ENCODE measurements at places on chromosomes 7 and 10.

DNA sequence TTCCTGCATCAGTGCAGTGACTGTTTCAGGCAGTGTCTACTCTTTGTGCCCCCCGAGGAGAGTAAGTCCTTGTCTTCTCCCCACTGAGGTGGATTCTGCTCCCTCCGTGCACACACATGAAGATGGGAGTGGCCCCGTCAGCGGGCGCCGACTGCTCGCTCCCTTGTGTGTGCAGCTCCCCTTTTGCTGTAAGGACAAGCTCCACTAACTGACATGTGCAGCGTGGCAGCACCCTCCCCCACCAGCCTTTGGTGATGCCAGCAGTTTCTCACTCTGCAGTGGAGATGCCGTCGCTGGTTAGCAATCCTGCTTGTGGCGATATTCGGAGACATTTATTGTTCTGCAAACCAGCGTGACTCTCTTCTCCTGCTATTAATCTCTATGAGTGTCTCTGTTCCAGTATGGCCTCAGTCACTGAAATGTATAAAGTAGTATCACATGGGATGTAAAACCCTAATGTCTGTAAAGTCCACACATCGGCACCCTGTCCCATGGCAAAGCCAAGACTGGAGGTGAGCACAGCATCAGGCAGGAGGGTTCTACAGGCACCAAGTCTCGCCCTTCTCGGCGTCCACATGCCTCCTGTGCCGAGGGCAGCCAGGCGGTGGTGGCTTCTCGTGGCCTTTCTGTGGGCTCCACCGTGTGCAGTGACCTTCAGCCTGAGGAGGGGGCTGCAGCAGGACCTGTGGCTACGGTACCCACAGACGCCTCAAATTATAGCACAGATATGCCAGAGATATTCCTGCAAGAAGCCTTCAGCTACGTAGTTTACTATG, 202.7 kb downstream of the EBF3 start:
- no peak for DNase-seq

DNA sequence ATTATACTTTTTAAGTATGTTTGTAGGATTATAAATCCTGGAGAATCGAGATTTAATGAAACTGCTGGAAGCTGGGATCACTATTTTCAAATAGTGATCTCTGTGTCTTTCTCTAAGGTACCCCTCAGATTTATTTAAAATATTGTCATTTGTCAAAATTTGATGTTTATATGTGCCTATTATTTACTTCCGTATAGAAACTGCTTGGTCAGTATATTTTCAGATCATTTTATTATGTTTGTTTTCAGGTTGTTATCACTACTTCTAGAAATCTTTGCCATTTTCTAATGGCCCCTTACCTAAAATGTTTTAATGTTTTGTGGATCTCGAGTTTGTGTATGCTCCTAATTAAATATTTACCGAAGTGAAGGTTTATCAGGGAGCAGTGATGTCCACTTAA, 183.7 kb downstream of the SND1 start:
- DNase-seq: no peak

GRCh38 chr7:123367484-123368122, 166.8 kb downstream of the IQUB start:
- no peak for DNase-seq

- no peak for DNase-seq
These were observed 561.7 kb downstream of the SDK1 start for GRCh38 chr7:3862774-3863173.

DNA sequence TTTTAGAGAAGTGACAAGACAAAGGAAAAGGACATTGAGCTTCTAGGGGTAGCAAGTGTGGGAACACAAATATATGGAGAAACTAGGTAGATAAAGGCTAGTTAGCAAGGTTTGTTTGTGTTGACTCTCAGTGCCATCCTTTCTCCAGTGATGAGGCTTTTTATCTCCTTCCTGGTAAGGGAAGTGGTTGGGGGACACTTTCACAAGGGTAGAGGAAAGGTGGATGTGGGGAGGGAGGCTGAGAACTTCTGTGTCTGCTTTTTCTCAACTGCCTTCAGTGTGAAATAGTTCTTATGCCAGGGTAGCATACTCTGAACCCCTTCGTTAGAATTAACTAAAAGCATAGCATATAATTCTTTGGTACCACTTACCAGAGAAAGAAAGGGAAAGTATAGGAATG, 93.0 kb upstream of the STRIP2 start:
- no peak for DNase-seq

Measured in activated CD4-positive, alpha-beta T cell treated with anti-CD3 and anti-CD28 coated beads, Interleukin-2, amount 10 ng/mL, durations not matched to agents 7 days and 5 days (primary cell).